Activated T-cell treated with anti-CD3 and anti-CD28 coated beads, Interleukin-2, amount 50 U/mL, for 72 hours (primary cell): ENCODE measurements at places on chromosomes 4 and X.

GRCh38 chr4:137601934-137602333 is 69.6 kb upstream of the PCDH18 start:
- no peak overlapping the region for H3K27ac ChIP-seq
- DNase-seq: no peak
- H3K4me1 ChIP-seq: no peaks in the 10 kb centered on the region
- H3K36me3 ChIP-seq: no peaks in the 10 kb centered on the region
- H3K4me3 ChIP-seq: no peak overlapping the region
- no peaks in the 10 kb centered on the region for H3K27me3 ChIP-seq

- H3K27ac ChIP-seq: no peak overlapping the region
- H3K36me3 ChIP-seq: peaks cover 10% of the 10 kb centered on the region
- no peak for DNase-seq
- H3K4me1 ChIP-seq: no peaks in the 10 kb centered on the region
These were observed 41.3 kb upstream of the ZCCHC13 start for GRCh38 chrX:74262452-74263209.

DNA sequence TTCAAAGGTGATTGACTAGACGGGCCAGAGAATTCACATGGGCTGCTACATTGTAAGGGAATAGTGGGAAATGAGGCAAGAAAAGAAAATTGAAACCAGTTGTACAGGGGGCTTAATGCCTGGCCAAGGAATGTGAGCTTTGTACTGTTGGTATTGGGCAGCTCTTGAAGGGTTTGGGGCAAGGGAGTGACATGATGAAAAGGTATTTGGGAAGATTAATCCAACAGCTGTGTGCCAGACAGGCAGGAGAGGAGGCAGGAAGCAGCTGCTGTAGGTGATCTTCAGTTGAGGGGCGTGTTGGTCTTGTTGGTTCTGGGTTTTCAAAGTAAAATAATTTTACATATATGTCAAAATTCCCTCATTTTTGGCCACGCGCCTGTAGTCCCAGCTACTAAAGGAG is 384.5 kb upstream of the TENM3 start:
- no peak for DNase-seq
- no peaks in the 10 kb centered on the region for H3K36me3 ChIP-seq
- no peak overlapping the region for H3K27ac ChIP-seq
- H3K4me1 ChIP-seq: no peaks in the 10 kb centered on the region
- no peaks in the 10 kb centered on the region for H3K27me3 ChIP-seq

DNA sequence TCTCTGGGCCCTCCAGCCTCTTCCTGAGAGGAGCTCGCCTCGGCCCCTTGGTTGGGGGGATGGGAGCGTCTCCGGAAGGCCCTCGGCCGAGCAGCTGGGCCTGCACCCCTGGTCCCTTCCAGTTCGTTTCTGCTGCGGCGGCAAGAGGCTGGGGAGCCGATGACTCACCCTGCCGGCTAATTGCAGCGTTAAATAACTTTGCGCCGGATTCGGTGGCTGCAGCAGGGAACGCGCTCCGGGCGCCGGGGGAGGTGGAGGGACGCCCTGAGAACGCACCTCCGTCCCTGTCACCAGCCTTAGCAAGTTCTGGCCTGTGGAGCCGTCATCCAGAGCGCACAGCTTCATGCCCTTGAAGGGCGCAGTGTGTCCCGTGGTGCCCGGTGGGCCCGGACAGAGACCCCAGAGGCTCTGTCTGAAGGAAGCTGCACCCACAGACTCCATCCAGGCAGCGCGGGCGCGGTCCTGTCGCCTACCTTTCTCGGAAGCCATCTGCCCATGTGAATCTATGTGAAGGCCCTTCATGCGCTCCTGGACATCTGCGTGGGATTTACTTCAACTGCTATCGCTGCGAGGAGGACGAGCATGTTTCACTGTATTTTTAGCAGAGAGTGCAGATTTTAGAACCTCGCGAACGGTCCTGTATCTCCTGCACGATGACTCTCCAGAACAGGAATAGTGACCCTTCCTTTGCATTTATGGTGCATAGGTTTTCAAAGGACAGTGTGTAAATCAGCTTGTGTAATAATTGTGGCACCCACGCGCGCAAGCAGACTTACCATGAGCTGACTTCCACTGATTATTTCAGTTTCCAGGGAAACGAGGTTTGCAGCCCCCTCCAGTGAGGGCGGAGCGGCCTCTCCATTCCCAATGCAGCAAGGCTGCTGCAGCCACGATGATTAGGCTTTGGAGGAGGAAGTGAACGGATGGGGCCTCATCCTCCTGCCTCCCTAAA is 1.7 kb upstream of the TMEM271 start:
- H3K27ac ChIP-seq: no peak overlapping the region
- H3K4me3 ChIP-seq: peak overlapping the region; percentile 80
- H3K27me3 ChIP-seq: peaks cover 64% of the 10 kb centered on the region
- DNase-seq: peak; percentile 39

DNA sequence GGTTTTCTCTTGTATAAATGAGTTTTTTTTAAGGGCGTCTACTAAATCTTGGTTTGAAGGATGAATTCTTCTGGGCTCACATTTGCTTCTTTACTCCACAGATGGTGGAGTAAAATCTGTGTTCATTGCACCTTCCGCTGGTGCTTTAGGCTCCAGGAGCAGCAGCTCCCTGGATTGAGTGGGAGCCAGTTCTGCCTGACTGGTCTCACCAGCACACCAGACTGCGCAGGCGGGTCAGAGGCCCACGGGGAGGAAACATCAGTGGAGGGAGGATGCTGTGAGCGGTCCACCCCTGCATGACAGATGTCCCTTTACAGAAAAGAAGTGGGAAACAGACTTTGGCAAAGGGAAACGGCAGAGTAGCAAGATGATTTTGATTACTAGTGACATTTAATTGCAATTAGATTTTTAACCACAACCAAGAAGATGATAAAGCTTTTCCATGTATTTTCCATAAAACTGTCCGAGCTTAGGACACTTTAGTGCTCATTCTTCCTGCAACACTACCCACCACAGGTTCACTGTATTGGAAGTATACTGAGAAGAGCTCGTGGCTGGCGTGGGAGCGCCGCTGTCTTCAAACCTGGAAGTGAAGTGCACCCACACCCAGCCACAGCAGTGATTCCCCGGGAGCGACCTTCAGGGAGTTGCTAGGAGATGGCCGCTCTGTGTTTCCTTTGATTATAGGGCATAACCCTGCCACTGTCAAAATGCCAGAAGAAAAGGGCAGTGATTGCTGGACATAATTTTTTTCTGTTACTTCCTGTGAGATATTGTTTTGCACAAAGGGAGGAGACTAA is 95.2 kb downstream of the SORBS2 start:
- no peak overlapping the region for H3K27ac ChIP-seq
- no peaks in the 10 kb centered on the region for H3K4me1 ChIP-seq
- no peak overlapping the region for H3K4me3 ChIP-seq
- no peak for DNase-seq
- H3K36me3 ChIP-seq: no peaks in the 10 kb centered on the region

DNA sequence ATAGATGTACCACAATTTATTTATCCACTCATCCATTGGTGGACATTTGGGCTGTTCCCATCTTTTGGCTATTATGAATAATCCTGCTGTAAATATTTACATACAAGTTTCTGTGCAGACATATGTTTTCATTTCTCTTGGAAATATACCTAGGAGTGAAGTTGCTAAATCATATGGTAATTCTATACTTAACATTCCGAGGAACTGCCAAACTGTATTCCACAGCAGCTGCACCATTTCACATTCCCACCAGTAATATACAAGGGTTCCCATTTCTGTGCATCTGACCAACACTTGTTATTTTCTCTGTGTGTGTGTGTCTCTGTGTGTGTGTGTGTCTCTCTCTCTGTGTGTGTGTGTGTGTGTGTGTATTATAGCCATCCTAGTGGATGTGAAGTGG is 15.4 kb upstream of the DOCK11 start:
- H3K27me3 ChIP-seq: no peaks in the 10 kb centered on the region
- H3K27ac ChIP-seq: no peak overlapping the region
- no peaks in the 10 kb centered on the region for H3K36me3 ChIP-seq
- H3K4me1 ChIP-seq: no peaks in the 10 kb centered on the region
- no peak overlapping the region for H3K4me3 ChIP-seq

DNA sequence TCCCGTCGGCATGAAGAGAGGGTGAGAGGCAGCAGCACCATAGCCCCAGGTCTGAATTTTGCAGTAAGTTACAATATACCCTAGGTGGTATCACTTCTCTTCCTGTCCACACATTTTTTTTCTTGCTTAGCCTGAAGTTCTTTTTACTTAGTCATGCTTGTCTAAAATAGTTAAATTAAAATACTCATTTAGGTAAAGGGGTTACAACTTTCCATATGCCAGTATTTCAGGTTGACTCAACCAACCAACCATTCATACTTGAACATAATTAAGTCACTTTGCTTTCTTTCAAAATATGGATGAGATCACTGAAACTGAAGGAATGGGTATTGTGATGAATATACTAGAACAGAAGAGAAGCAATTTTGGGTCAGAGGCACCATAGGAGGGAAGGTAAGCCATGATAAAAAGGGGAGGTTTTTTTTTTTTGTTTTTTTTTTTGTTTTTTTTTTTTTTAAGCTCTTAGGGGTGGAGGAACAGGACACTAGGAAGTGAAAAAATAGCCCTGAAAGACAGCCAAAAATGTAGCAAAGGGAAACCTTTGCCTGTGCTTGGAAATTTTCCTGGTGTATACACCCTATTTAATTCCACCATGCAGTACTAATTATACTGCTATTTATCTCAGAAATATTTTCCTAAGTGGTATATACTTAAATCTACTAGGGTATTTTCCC is 41.8 kb downstream of the RPS6KA3 start:
- peaks cover 36% of the 10 kb centered on the region for H3K4me1 ChIP-seq
- peaks cover 3% of the 10 kb centered on the region for H3K36me3 ChIP-seq
- DNase-seq: no peak
- peak overlapping the region; percentile 20 for H3K4me3 ChIP-seq

DNA sequence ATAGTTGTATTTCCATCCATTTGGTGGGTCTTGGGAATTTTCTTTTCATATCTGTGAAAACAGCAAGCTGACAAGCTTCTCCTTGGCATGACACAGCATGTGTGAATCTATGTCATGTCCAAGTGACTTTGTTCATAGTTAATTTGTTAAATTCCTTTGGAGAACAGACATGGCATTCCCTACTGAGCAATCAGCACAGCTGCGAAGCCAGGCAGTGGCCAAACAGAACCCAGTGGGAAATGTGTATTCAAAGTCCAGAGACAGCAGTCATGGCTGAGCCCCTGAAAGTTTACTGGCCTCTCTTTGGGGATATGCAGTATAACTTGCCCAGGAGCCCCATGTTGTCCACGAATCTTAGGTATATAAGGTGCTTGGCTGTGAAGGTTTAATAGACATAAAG is 474.7 kb downstream of the NKX6-1 start:
- no peaks in the 10 kb centered on the region for H3K4me1 ChIP-seq
- no peak for DNase-seq
- H3K27me3 ChIP-seq: no peaks in the 10 kb centered on the region
- no peak overlapping the region for H3K4me3 ChIP-seq
- H3K27ac ChIP-seq: no peak overlapping the region

DNA sequence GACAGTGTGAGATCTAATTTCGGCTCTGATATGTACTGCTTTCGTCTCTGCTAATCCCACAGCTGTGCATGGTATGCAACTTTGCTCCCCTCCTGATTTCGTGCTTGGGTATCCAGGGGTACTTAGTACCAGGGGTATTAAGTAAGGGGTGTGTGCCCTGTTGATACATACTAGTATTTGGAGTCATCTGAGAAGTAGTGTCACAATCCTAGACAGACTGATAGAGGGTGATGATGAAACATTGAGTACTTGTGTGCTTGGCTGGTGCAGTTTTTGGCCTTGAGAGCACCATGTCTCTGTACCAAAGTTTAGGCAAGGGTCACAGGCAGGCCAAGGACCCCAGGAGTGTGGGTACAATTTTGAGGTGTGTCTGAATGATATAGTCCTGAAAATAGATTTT is 10.9 kb downstream of the GPAT3 start:
- H3K4me3 ChIP-seq: no peak overlapping the region
- H3K27ac ChIP-seq: no peak overlapping the region
- H3K4me1 ChIP-seq: peaks cover 19% of the 10 kb centered on the region
- H3K36me3 ChIP-seq: no peaks in the 10 kb centered on the region
- H3K27me3 ChIP-seq: no peaks in the 10 kb centered on the region
- no peak for DNase-seq

DNA sequence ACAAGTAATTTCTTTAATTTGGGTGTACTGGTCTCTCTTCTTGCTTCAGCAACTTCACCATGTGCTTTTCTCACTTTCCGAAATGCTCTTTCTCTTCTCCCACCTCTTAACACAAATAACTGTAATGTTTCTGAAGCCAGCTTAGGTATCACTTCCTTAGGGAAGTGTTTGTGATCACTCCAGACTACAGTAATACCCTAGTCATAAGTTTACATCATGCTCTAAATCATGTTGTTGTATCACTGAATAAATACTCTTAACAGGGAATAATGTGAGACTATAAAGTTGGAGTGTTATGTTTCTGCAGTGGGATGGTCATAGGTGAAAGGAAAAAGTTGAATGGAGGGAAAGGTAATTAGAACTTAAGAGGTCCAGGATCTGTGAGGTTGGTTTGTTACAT is 712.3 kb downstream of the C4orf33 start:
- no peaks in the 10 kb centered on the region for H3K36me3 ChIP-seq
- no peaks in the 10 kb centered on the region for H3K27me3 ChIP-seq
- DNase-seq: no peak
- H3K27ac ChIP-seq: no peak overlapping the region
- no peaks in the 10 kb centered on the region for H3K4me1 ChIP-seq
